ENCODE measurements at places on chromosomes 7 and 10. TPM values are rescaled to one million over a fixed set of nuclear protein-coding genes. Genes with fewer than 3 reads are reported as not detected.

DNA sequence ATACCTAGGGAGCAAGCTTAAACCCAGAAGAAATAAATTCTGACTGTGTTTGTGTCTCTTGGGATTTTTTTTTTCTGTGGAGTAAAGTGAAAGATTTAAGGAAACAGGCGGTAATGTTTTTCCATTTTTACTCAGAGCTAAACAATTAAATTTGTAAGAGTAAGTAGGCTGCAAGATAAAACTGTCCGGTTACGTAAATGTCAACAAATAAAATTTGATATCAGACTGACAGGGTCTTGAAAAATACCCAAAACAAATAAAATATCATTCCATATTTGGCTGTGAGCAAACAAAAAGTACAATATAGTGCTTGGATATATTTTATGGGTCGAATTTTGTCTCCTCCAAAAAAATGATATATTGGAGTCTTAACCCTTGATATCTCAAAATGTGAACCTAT lies 217.6 kb downstream of the PCLO start:
- H3K4me3 ChIP-seq, result no peak overlapping the region
- DNase-seq, result no peak
- no peak overlapping the region for H3K27ac ChIP-seq
- H3K27me3 ChIP-seq, result no peaks in the 10 kb centered on the region
- H3K36me3 ChIP-seq, result no peaks in the 10 kb centered on the region
- no peaks in the 10 kb centered on the region for H3K4me1 ChIP-seq

DNA sequence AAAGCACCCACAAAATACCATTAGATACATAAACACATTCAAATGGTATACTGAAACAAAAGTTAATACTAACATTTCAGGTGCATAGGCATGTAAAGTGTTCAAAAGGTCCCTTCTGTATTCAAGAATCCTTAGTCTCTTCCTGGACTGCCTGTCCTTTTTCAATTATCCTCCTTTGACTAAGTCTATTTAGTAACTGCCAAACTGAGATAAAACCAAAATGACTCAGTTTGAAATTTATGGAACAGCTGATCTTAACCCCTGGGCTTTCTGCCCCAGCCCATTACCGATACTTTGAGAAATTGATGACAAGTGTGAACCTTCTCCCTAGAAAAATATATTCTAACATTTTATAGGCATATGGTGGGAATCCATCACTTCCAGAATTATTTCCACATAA lies 5.4 kb downstream of the EPC1 start:
- peaks cover 4% of the 10 kb centered on the region for H3K36me3 ChIP-seq
- no peak overlapping the region for H3K27ac ChIP-seq
- DNase-seq, result no peak
- H3K4me3 ChIP-seq, result no peak overlapping the region
- peaks cover 16% of the 10 kb centered on the region for H3K4me1 ChIP-seq
- no peaks in the 10 kb centered on the region for H3K27me3 ChIP-seq

- H3K27me3 ChIP-seq, result peaks cover 5% of the 10 kb centered on the region
- H3K27ac ChIP-seq, result no peak within 1 kb of the TSS
- H3K36me3 ChIP-seq, result no peaks in the 10 kb centered on the region
- no peaks in the 10 kb centered on the region for H3K4me1 ChIP-seq
These were observed at the start of gene OIT3 for GRCh38 chr10:72893136-72893798. Gene OIT3 (plus strand): TSS chr10:72893739. CDS start chr10:72893799, 60 bp downstream.

CPA2 gene
- 0.87 TPM for total RNA-seq

TMEM106B gene
- 89.0 TPM for total RNA-seq

FKBP6 gene
- total RNA-seq, result not detected

- no peaks in the 10 kb centered on the region for H3K36me3 ChIP-seq
- no peak for DNase-seq
- H3K4me1 ChIP-seq, result no peaks in the 10 kb centered on the region
- H3K4me3 ChIP-seq, result no peak overlapping the region
- H3K27me3 ChIP-seq, result no peaks in the 10 kb centered on the region
- no peak overlapping the region for H3K27ac ChIP-seq
These were observed 90.4 kb upstream of the FAM171A1 start for GRCh38 chr10:15461353-15462108.

- no peaks in the 10 kb centered on the region for H3K36me3 ChIP-seq
- no peaks in the 10 kb centered on the region for H3K27me3 ChIP-seq
- no peak for DNase-seq
- H3K4me1 ChIP-seq, result peaks cover 7% of the 10 kb centered on the region
These were observed 39.0 kb downstream of the PPP1R3C start for GRCh38 chr10:91593834-91594233.

VWC2 gene
- total RNA-seq, result not detected

- H3K4me1 ChIP-seq, result peaks cover 97% of the 10 kb centered on the region
- no peaks in the 10 kb centered on the region for H3K27me3 ChIP-seq
- H3K27ac ChIP-seq, result peak overlapping the region; percentile 100
These were observed 169.5 kb upstream of the KLF14 start for GRCh38 chr7:130903358-130903974.

CALCR gene
- 0.10 TPM for total RNA-seq
